Foreskin fibroblast (primary cell): ENCODE measurements at places on chromosomes 6 and 20.

GRCh38 chr20:62577490-62577836 is 64.8 kb upstream of the SLCO4A1 start:
- no peak for DNase-seq

DNA sequence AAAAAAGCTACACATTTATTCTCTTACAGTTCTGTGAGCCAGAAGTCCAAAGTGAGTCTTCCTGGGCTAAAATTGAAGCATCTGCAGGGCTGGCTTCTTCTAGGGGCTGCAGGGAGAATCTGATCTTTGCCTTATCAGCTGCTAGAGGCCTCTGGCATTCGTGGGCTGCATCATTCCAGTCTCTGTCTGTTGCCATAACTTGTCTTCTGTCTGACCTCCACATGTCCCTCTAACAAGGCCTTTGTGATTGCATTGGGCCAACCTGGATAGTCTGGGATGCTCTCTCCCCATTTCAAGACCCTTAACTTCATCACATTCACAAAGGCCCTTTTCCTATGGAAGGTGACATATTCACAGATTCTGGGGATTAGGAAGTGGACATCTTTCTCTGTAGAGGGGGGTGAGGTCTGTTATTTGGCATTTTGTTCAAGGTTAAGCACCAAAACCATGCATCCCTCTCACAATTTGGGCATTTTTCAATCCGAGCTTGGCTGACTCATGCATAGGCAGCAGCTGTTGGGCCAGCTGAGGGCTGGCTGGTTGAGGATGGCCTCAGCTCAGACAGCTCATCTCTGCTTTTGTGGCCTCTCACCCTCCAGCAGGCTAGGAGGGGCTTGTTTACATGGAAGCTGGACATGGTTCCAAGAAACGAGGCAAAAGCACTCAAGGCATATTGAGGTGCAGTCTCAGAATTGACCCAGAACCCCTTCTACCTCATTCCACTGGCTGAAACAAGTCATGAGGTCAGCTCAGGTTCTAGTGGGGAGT is 116.1 kb upstream of the NXT1 start:
- peak; percentile 83 for DNase-seq

- no peak for DNase-seq
Observed at GRCh38 chr6:23952245-23952644, 173.8 kb upstream of the NRSN1 start.

- DNase-seq = no peak
Observed at GRCh38 chr20:25282034-25282781, 34.3 kb downstream of the PYGB start.

DNA sequence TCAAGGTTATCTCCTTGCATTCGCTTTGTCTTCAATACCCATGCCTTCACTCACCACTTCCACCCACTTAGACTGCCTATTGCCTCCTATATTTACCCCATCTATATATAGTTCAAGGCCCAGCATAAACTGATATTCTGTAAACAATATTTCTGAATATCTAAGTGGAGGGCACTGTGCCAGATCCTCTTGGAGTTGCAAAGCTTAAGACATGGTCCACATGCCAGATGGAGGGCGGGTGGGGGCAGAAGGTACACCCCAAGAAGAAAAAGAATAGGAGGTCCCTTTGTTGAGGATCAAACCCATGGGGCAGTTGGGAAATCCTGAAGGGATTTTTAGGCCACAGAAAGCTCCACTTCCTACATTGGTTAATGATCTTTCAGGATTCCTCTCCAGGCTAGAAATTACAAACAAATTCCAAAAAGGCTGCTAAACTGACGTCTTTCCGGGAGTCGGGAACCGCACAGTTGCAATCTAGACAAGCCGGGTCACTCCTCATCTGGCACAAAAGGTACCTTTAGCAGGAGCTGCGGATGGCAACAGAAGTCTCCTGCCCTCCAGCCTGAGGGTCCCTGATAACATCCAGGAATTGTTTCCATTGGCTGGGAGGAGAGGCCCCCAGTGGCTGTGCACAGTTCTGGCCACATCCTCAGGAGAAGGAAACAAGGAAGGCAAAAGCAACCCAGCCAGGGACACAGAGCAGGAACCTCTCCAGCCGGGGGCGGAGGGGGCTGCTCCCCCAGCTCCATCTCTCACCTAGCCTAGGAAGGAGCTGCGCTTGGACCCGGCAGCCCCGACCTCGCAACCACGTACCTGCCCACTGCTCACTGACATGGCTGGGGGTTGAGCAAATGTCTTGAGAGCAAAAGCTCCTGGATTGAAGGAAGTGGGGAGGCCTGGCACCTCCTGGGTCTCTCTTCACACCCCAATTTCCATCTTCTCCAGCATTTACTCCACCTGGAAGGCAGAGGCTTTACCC is 5.9 kb upstream of the LPIN3 start:
- DNase-seq = no peak
